Natural killer cell (primary cell): ENCODE measurements at places on chromosomes 6 and 20. TPM values are rescaled to one million over a fixed set of nuclear protein-coding genes. Genes with fewer than 3 reads are reported as not detected.
A peak's percentile ranks its signal among the peaks of the same experiment; 100 is the strongest.

GRCh38 chr6:64580346-64580745 is 944.7 kb downstream of the PHF3 start:
- H3K4me1 ChIP-seq, result no peaks in the 10 kb centered on the region
- DNase-seq, result no peak
- no peak overlapping the region for H3K27ac ChIP-seq
- no peaks in the 10 kb centered on the region for H3K36me3 ChIP-seq
- H3K27me3 ChIP-seq, result no peaks in the 10 kb centered on the region
- H3K4me3 ChIP-seq, result no peak overlapping the region

- no peaks in the 10 kb centered on the region for H3K27me3 ChIP-seq
- DNase-seq, result peak; percentile 48
- H3K4me3 ChIP-seq, result no peak overlapping the region
- H3K27ac ChIP-seq, result no peak overlapping the region
- peaks cover 3% of the 10 kb centered on the region for H3K4me1 ChIP-seq
- no peaks in the 10 kb centered on the region for H3K36me3 ChIP-seq
These were observed 37.4 kb downstream of the ATXN1 start for GRCh38 chr6:16723826-16724225.

DNA sequence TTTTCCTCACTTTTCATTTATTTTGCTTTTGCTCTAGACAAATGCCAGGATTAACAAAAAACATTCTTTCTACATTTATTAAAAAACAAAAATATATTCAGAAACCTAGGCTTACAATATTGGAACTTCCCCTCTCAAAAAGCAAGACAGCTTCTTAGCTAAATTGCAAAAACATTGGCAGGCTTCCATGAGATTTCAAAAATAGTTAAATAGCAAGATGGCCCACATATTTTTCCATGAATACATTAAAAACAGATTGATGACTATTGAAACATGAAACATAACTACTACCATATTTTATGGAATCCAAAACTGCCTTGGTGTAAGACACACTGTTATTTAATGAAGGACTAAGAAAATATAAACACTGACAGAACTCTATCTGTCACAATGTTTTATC is 92.0 kb downstream of the LY86 start:
- no peaks in the 10 kb centered on the region for H3K27me3 ChIP-seq
- H3K4me1 ChIP-seq, result peaks cover 4% of the 10 kb centered on the region

- no peak for DNase-seq
- peaks cover 15% of the 10 kb centered on the region for H3K4me1 ChIP-seq
- H3K4me3 ChIP-seq, result no peak overlapping the region
- no peaks in the 10 kb centered on the region for H3K27me3 ChIP-seq
- H3K36me3 ChIP-seq, result no peaks in the 10 kb centered on the region
These were observed 213.8 kb upstream of the ZFP64 start for GRCh38 chr20:52405417-52405816.

GRCh38 chr6:157823001-157823527 is at the start of gene SNX9:
Gene SNX9, plus strand, starts transcription at chr6:157823246. Its CDS starts 189 bp downstream, at chr6:157823435.
- H3K27me3 ChIP-seq, result peaks cover 10% of the 10 kb centered on the region
- peaks cover 15% of the 10 kb centered on the region for H3K4me1 ChIP-seq
- peak within 1 kb of the TSS; percentile 55 for H3K27ac ChIP-seq
- H3K36me3 ChIP-seq, result no peaks in the 10 kb centered on the region

- no peaks in the 10 kb centered on the region for H3K36me3 ChIP-seq
- H3K27me3 ChIP-seq, result no peaks in the 10 kb centered on the region
- no peak overlapping the region for H3K27ac ChIP-seq
- no peak for DNase-seq
- H3K4me1 ChIP-seq, result no peaks in the 10 kb centered on the region
These were observed 164.5 kb downstream of the DOK5 start for GRCh38 chr20:54639941-54640340.

GRCh38 chr6:30691208-30691847 is 544 bp upstream of the NRM start:
- no peaks in the 10 kb centered on the region for H3K36me3 ChIP-seq
- H3K27ac ChIP-seq, result no peak overlapping the region
- DNase-seq, result no peak
- H3K27me3 ChIP-seq, result no peaks in the 10 kb centered on the region

GRCh38 chr20:41142245-41142644 is 4.9 kb downstream of the PLCG1 start:
- peaks cover 94% of the 10 kb centered on the region for H3K4me1 ChIP-seq
- no peaks in the 10 kb centered on the region for H3K36me3 ChIP-seq
- H3K4me3 ChIP-seq, result no peak overlapping the region
- H3K27ac ChIP-seq, result peak overlapping the region; percentile 37

DNA sequence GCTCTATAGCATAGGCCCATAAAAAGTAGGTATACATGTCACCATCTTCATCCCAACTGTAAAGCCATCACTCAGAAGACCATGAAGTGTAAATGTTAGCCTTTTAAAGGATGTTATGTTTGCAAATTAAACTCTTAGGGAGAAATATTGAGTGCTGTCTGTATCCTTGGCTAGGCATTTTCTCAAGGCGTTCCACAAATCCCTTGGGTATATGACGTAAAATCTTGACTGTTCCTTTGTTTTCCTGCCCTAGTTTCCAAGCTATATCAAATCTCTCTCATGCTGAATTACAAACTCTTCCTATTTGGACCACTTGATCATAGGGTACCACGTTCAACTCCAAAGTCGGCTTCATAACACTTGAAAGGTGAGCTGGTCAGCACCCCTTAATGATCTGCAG is 486.2 kb downstream of the HDGFL1 start:
- H3K36me3 ChIP-seq, result no peaks in the 10 kb centered on the region
- no peak overlapping the region for H3K27ac ChIP-seq
- no peaks in the 10 kb centered on the region for H3K27me3 ChIP-seq
- H3K4me1 ChIP-seq, result no peaks in the 10 kb centered on the region

- H3K27ac ChIP-seq, result peak overlapping the region; percentile 81
- H3K27me3 ChIP-seq, result no peaks in the 10 kb centered on the region
- H3K36me3 ChIP-seq, result no peaks in the 10 kb centered on the region
These were observed 1.1 kb downstream of the B4GALT5 start for GRCh38 chr20:49712646-49712995.

GRCh38 chr20:58894652-58895447 is 42.3 kb downstream of the GNAS start:
- peaks cover 10% of the 10 kb centered on the region for H3K4me1 ChIP-seq
- DNase-seq, result no peak
- peaks cover 11% of the 10 kb centered on the region for H3K36me3 ChIP-seq
- H3K27ac ChIP-seq, result peak overlapping the region; percentile 50
- no peaks in the 10 kb centered on the region for H3K27me3 ChIP-seq
- H3K4me3 ChIP-seq, result no peak overlapping the region

DNA sequence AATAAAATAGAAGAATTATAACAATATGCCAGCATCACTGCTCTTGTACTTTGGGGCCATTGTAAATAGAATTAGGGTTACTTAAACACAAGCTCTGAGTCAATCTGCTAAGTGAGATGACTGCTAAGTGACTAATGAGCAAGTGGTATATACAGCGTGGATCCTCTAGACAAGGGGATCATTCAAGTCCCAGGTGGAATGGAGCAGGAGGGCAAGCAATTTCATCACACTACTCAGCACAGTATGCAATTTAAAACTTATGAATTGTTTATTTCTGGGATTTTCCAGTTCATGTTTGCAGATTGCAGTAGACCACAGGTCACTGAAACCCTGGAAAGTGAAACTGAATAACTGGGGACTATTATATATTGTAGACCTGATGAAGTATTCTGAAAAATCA is 235.3 kb downstream of the BTBD3 start:
- no peak overlapping the region for H3K27ac ChIP-seq
- no peak overlapping the region for H3K4me3 ChIP-seq
- H3K27me3 ChIP-seq, result no peaks in the 10 kb centered on the region
- DNase-seq, result no peak

GRCh38 chr6:37061157-37061804 is 55.8 kb downstream of the FGD2 start:
- DNase-seq, result no peak
- no peaks in the 10 kb centered on the region for H3K36me3 ChIP-seq

- H3K36me3 ChIP-seq, result peaks cover 58% of the 10 kb centered on the region
- DNase-seq, result no peak
- peaks cover 17% of the 10 kb centered on the region for H3K4me1 ChIP-seq
- no peaks in the 10 kb centered on the region for H3K27me3 ChIP-seq
- no peak overlapping the region for H3K4me3 ChIP-seq
These were observed 39.4 kb upstream of the MRPS10 start for GRCh38 chr6:42257063-42257462.

GRCh38 chr20:4026093-4026601 is 10.8 kb upstream of the RNF24 start:
- no peak for DNase-seq
- H3K27ac ChIP-seq, result no peak overlapping the region
- no peaks in the 10 kb centered on the region for H3K36me3 ChIP-seq
- no peak overlapping the region for H3K4me3 ChIP-seq

The FKBP1C gene
- 1.2 TPM for total RNA-seq

The GJA10 gene
- total RNA-seq, result not detected

The AGER gene
- 19.0 TPM for total RNA-seq

The TNF gene
- total RNA-seq, result 60.8 TPM

The HLA-DQB1 gene
- total RNA-seq, result 24.8 TPM

The PTGIS gene
- not detected for total RNA-seq
